ENCODE measurements at places on chromosomes 6 and 20. TPM values are rescaled to one million over a fixed set of nuclear protein-coding genes. Genes with fewer than 3 reads are reported as not detected.

Gene PRRC2A
- total RNA-seq: 94.2 TPM

Gene RHAG
- not detected for total RNA-seq

Gene EYS
- total RNA-seq: not detected

Gene ACSS2
- 95.4 TPM for total RNA-seq

Gene C2
- 40.2 TPM for total RNA-seq

Gene CTCFL
- not detected for total RNA-seq

Gene CFAP61
- total RNA-seq: 0.27 TPM

Gene CTNNBL1
- 34.3 TPM for total RNA-seq

Gene SMPDL3A
- total RNA-seq: 8.0 TPM

Gene PPT2
- total RNA-seq: 21.8 TPM

Gene BANF2
- not detected for total RNA-seq

Gene CLPSL2
- total RNA-seq: not detected

Gene RIN2
- 121 TPM for total RNA-seq

Gene SPATS1
- total RNA-seq: not detected

Gene RAET1L
- not detected for total RNA-seq

Gene DEFB128
- not detected for total RNA-seq

Gene PPIL1
- total RNA-seq: 12.0 TPM

Gene OOEP
- not detected for total RNA-seq

Gene RIPPLY2
- not detected for total RNA-seq

Gene NKX2-2
- not detected for total RNA-seq

Gene BEND3
- total RNA-seq: 4.2 TPM

Gene CGAS
- total RNA-seq: 11.5 TPM

Gene TAGAP
- total RNA-seq: 3.2 TPM

Gene GABRR1
- total RNA-seq: 5.4 TPM

Gene PARD6B
- total RNA-seq: 10.7 TPM

Gene DHX16
- total RNA-seq: 55.2 TPM
